Caudate nucleus (tissue), 63 donors: ENCODE measurements at places on chromosomes 2 and 18.

DNA sequence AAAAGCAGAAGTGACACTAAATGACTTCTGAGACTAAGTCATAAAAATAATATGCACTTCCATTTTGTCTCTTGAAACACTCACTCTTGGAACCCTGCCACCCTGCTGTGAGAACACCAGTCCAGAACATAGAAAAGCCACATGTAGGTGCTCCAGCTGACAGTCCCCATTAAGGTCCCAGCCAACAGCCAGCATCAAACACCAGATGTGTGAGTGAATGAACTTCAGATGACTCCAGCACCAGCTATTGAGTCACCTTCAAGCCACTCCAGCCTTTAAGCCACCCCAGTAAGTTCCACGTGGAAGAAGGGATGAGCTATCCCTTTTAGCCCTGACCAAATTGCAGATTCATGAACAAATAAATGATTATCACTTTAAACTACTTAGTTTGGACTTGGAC lies 31.5 kb upstream of the LGALSL start:
- no peak for DNase-seq

GRCh38 chr2:55771612-55772011 lies 78.0 kb upstream of the PNPT1 start:
- no peak for DNase-seq

DNA sequence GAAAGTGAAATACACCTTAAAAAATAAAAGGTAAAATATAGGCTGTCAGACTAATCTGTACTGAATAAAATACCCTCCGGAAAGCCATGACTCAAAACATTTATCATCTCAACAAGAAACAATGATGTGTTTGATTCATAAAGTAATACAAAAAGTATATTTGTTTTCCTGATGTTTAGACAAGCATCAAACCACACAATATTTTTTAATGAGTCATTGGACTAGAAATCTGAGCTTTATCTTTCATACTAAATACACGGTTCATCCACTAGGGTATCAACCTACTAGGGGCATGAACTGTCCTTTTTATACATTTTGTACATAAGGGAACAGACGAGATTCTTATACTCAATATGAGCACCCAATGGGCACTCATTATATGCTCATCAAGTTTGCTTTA lies 31.3 kb downstream of the CD226 start:
- DNase-seq, result no peak

DNA sequence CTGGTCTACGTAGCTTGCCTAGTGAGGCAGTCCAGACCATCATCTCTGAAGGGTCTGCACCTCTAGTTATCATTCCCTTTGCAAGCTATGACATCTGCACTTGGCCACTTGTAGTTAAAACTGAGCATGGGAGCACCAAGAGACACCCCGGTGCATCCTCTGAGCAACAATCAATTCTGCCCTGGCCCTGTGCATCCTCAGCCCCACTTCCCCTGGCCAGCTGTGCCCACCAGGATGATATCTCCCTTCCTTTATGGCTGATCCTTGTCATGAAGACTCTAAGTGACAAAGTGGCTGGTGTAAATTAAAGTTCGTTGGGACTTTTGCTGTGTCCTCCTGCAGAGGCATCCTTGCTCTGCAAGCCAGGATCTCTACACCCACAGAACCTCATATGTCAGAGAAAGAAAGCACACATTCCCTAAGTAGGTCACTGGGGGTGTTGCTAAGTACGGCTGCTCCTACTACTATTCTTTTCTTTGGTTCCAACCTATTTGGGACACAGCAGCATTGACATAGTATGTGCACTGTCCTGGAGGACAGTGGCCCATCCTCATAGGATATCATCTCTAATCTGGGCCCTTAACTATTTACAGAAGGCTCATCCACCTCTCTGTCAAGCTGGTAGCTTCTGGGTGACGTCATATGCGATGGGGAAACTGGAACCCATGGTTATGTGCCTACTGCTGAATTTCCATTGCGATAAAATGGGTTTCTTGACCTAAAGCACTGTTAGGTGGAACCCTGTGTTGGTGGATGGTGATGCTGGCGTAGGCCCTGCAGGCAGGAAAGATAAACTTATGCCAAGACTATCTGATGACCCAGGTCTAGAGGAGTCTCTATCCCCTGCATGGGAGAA lies 384.3 kb upstream of the ID2 start:
- no peak for DNase-seq

DNA sequence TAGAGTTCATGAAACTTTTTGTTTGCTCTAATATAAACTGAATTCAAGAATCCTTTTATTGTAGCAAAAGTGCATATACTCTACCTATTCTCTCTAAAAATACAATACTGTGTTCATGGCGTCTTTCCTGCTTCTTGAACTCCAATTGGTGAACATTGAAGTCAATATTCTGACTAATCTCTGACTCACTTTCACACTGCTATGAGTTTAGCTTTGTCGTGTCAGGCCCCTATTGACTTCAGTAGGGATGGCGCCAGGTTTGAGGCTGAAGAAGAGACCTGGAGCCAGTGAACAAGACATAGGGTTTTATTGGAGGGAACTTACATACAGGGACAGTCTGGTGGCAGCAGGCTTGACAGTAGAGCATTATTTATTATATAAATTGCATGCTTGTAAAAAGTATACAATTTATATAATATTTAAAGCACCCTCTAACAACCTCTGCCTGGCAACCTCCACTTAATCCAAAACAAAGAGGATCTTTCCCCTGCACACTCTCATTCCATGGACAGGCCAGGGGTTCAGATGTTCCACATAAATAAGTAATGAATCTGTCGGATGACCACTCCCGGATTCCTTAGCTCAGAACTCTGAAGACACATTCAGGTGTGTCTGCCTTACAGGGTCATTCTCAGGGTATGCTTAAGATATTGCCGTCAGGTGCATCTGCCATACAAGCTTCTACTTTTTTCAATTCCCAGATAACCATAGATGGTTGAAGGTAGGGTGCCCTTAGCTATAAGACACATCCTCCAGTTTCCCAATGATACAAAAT lies 141.0 kb downstream of the CERS6 start:
- no peak for DNase-seq

GRCh38 chr2:105261061-105261460 lies 19.5 kb downstream of the GPR45 start:
- no peak for DNase-seq

GRCh38 chr2:216991563-216991962 lies 131.7 kb upstream of the TNP1 start:
- DNase-seq, result no peak

GRCh38 chr2:80395251-80395650 lies 90.7 kb upstream of the LRRTM1 start:
- no peak for DNase-seq

DNA sequence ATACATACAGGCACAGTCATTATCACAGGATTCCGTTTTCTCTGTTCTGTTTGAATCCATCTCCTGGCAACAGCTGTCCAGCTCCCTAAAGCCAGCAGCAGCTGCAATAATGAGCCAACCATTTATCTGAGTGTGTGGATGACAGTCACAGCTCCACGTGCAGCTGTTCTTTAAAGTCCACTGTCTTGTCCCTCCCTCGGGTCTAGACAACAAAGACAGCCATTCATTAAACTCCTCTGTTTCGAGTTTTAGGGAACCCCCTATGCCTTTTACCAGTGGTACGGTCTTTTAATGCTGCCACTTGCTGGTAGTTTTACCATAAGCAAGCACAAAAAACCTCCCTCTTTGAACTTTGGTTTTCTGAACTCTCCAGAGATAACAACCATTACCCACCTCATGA lies 16.0 kb upstream of the MSGN1 start:
- no peak for DNase-seq

GRCh38 chr18:55014095-55014494 lies 54.8 kb upstream of the CCDC68 start:
- no peak for DNase-seq

DNA sequence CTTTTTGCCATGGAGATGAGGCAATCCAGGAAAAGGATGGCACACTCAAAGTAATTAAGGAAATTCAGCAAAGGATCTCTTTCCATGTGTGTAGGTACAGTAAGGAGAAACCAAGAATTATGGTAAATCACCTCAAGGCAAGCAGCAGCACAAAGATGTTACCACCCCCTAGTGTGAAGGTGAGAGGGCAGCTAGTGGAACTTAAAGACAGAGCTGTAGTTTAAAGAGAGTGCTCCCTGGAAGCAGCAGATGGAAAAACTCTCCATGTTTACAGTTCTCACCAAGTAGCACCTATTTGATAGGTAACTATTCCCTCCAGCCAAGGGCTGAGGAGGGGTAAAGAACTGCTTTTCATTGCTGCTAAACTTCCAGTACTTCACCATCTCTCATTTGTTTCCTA lies 860.4 kb upstream of the CRIM1 start:
- DNase-seq, result no peak

GRCh38 chr2:223788826-223789225 lies 48.6 kb downstream of the AP1S3 start:
- DNase-seq, result no peak

GRCh38 chr2:144943986-144944385 lies 424.1 kb upstream of the ZEB2 start:
- DNase-seq, result no peak

DNA sequence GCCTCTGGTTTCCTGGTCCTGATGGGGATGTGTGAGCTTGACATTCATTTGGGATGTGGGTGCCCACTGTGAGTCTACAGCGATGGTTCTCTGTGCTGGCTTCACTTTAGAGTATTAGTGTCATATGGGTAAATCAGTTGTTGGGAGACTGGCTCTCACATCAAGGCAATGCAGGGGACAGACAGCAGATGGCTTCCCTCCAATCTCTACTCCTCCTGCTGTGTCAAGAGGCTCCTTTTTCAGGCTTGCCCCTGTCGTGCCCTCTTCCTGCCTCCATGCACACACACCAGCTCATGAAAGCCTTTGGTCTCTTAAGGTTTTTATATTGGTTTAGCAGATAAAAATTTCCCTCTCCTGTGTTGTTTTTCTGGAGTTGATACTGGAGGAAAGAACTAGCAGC lies 315.6 kb downstream of the RDH14 start:
- no peak for DNase-seq

DNA sequence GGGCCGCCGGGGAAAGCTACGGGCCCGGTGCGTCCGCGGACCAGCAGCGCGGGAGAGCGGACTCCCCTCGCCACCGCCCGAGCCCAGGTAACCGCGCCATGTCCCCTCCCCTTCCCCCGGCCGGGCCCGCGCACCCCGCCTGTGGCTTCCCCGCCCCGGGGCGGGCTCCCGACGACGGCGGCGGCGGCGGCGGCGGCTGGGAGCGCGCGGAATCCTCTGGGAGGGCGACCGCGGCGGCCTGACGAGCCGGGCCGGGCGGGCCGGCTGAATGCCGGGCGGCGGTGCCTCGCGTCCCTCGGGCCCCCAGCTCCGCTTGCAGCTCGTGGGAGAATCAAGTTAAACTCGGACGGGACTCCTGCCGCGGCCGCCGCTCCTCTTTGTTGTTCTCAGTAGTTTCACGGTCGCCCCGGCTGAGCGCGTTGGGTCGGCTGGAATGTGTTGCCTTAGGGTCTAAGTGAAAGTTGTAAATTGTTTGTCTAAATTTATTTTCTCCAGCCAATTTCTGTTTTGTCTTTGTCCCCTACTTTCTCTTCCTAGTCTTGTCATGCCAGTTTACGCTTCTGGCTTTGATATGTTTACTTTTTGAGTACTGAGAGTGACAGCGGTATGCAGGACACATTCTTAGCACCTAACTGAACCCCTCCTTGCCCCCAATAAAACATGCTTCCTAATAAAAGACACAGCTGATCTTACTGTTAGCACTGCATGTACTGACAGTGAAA lies 685 bp downstream of the SMAD4 start:
- peak; percentile 60 for DNase-seq

GRCh38 chr2:176680916-176681516 lies 411.8 kb downstream of the MTX2 start:
- DNase-seq, result no peak

DNA sequence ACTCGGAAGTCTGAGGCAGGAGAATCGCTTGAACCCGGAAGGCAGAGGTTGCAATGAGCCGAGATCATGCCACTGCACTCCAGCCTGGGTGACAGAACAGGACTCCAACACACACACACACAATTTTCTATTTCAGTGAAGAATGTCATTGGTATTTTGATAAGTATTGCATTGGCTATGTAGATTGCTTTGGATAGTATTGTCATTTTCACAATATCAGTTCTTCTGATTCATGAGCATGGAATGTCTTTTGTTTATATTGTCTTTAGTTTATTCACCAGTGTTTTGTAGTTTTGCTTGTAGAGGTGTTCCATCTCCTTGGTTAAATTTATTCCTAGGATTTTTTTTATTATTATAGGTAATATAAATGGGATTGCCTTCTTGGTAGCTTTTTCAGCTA lies 693.4 kb upstream of the SYT4 start:
- DNase-seq, result no peak

DNA sequence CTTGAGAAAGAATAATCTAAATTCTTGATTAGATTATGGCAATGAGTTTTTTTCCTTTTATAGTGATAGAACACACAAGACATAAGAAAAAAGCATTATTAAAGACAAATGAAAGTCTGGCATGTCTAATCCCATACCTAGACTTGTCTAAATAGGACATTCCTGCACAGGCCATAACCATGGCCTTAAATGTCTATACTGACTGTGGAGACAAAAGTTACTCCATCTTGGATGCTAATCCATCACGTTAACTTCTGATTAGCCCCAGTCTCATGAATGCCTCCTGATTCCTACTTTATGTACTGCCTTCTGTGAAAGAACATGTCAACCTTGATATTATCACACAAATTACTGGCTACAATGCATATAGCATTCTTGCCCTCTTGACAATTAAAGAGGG lies 23.6 kb downstream of the ORC2 start:
- no peak for DNase-seq

- DNase-seq, result peak; percentile 68
Observed at GRCh38 chr2:190344276-190344827, 963 bp downstream of the INPP1 start.

GRCh38 chr18:3726238-3726951 lies 276.4 kb downstream of the TGIF1 start:
- no peak for DNase-seq

- DNase-seq, result no peak
Observed at GRCh38 chr18:67400502-67401117, 115.9 kb downstream of the DSEL start.

- DNase-seq, result no peak
Observed at GRCh38 chr18:74251297-74252038, 40.3 kb downstream of the CYB5A start.

DNA sequence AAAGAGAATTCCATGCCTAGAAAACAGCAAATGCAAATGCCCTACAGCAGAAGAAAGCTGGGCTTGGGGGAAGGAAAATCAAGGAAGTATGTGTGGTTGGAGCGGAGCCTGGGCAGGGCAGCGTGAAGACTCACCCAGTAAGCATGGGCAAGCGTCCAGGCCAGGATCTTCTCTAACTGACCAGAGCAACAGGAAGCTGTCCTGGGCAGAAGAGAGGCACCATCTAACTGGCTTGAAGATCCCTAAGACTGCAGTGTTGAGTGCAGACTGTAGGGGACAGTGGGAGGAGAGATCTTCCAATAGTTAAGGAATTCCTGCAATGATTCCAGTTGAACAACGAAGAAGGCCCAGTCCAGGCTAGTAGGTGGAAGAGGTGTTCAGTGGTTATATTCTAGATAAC lies 57.9 kb downstream of the NXPH2 start:
- no peak for DNase-seq
